ENCODE measurements at places on chromosomes 3 and 15.

DNA sequence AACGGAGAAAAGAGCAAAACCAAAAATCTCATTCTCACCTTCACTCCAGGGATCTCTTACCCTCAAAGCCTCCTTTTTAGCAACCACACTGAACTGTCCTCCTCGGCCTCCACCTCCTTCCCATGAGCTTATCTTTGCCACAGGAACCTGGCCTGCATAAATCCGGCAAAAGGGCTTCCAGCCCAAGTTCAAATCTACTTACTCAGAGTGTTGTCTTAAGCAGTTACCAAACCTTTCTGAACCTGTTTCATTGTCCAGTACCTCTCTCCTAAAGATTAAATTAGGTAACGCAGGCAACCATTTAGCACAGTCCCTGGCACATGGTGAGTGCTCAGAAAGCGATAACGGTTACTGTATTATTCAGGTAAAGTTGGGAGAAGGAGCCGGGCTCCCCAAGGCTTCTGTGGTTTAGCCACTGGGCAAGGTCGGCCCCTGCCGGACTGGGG, 777 bp downstream of the CIB1 start:
- DNase-seq: no peak

GRCh38 chr3:60771766-60772165, 479.5 kb downstream of the FHIT start:
- DNase-seq: no peak

GRCh38 chr3:122635789-122636188, 44.9 kb upstream of the PARP14 start:
- no peak for DNase-seq

DNA sequence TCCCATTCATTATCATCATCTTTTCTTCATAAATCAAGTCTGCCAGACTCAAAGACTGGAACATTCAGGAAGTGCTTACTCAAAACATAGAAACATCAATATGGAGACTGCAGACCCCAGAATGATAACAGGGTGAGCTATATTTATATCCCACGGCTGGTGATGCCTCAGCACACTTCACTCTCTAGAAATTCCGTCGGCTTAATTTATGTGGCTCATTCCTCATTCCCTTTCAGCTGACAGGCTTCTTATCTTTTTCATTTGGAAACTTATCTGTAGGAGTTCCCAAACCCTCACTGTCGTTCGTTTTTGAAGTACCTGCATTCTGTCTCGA, 45.5 kb downstream of the RFTN1 start:
- no peak for DNase-seq

DNA sequence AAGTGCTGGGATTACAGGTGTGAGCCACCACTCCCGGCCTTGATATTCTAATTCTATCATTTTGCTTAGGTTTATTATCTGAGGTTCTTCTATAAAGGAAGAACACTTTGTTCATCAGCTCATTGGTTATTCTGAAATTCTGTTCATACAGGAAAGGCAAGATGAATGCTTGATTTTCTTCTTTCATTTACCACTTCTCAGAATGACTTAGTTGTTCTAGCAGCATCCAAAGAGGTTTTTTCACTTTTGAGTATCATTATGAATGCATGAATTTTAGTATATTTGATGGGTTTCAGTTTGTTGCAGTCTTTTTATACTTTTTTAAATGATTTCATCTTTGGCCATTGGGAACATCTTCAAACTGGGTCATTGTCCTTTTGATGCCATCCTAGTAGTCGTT, 51.8 kb downstream of the RNF111 start:
- DNase-seq: no peak
